Panc1 (cell line): ENCODE measurements at places on chromosomes 11 and 22. TPM values are rescaled to one million over a fixed set of nuclear protein-coding genes. Genes with fewer than 3 reads are reported as not detected.

Gene TEX54
- not detected for total RNA-seq

- no peak for DNase-seq
Measured at GRCh38 chr22:40203572-40203971, 25.8 kb downstream of the TNRC6B start.

- DNase-seq = no peak
Measured at GRCh38 chr11:114556135-114556534, 3.5 kb downstream of the NXPE1 start.

DNA sequence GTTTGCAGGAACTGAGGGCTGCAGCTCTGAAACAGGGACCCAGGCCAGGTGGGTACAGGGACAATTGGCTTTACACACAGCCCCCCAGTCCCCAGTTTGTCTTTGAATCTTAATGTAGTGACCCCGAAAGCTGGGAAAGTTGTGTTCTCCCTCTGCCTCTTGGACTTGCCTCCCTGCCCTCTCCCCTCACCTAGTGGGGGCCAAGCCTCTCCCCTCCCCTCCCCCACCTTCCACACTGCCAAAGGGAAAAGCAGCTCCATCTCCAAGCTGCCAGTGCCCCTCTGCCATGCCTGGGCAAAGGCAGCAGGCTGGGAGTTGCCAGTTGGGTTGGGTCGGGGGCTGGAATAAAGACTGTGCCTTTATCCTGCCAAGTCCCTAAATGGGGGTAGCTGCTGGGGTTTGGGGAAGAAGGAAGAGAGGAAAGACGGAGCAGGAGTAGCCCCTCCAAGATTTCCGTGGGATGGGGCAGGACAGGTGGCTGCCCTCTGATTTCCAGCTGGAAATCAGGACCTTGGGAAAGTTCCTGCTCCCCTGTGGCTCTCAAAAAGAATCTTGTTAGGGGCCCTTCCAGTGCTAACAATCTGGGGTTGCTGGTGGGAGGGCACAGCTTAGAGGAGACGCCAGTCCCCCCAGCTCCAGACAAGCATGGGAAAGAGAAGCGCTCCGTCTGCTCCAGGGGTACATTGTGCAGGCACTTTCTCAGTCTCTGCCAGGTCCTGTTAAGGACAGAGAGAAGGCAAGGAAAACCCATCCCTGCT, 2.8 kb upstream of the CLCF1 start:
- no peak for DNase-seq

DNA sequence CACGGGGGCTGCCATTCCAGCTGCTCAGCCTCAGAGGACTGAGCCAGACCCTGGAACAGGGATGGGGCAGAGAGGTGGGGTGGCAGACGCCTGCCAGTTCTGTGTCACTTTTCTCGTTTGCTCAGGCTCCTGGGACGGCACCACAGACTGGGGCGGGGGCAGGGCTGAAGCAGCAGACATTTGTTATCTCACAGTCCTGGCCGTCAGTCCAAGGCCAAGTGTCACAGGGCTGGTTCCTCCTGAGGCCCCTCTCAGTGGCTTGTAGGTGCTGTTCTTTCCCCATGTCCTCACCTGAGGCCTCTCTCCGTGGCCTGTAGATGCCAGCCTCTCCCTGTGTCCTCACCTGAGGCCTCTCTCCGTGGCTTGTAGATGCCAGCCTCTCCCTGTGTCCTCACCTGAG, 24.7 kb downstream of the TPCN2 start:
- no peak for DNase-seq

Gene ART5
- total RNA-seq = 12.8 TPM

DNA sequence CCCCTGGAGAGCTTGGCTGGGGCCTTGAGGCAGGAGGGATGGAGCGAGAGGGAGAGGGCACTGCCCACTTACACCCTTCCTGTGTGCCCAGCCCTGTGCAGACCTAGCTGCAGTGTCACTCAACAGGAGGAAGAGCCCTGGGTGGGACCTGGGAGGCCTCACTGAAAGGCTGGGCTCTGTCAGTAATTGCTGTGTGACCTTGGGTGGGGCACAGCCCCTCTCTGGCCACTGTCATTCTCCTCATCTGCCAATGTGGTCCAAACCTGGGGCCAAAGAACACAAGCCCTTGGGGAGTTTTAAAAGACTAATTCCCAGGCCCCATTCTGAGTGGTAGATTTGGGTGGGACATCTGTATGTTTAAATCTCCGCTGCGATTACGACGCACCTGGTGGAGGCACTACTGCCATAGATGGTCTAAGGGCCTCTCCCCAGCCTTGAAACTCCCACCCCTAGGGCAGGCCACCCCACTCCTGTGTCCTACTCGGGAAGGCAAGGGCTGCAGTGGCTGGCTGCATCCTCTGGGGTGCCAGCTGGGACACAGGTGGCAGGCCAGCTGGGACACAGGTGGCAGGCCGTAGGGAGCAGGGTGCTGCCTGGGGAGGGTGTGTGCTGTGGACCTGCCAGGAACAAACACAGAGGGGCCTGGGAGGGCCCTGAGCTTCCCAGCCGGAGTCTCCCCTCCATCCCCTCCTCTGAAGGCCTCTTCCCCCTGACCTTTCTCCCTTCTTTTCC, 12.3 kb upstream of the SOX10 start:
- DNase-seq = no peak
